ENCODE measurements at places on chromosomes 16 and 17.

DNA sequence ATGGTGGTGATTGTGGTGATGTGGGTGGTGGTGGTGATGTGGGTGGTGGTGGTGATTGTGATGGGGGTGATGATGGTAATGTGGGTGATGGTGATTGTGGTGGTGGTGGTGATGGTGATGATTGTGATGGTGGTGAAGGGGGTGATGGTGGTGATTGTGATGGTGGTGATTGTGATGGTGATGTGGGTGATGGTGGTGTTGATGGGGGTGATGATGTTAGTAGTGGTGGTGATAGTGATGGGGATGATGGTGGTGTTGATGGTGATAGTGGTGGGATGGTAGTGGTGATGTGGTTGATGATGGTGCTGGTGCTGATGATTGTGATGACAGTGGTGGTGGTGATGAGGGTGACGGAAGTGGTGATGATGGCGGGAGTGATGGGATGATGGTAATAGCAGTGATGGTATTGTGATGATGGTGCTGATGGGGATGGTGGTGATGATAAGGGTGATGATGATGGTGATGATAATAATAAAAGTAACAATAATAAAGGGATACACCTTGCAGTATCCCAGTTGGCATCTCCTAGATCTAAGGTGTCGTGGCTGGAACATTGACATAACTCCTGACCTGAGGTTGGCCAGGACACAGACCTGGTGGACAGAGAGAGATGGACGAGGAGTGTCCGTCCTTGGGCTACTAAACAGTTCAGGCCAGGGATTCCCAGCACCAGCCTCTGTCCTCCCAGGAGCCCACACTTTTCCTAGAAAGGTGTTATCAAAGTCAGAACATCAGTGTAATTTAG lies 344.5 kb downstream of the SEC14L1 start:
- no peak for DNase-seq

- DNase-seq: no peak
These were observed 37.3 kb downstream of the BCO1 start for GRCh38 chr16:81275795-81276194.

DNA sequence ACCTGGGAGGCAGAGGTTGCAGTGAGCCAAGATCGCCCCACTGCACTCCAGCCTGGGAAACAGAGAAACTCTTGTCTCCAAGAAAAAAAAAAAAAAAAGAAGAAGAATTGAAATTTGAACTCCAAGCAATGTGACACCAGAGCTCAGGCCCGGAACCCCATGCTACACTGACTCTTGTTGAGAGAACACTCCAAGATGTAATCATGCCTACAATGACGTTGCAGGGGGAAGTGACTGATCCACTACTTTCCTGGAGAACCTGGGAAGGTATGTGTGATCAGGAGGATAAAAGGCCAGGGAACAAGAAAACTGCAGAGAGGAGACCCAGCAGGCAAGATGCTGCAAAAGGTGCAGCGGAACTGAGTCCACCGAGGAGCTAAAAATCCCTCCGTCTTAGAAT lies 57.9 kb downstream of the ADCY9 start:
- no peak for DNase-seq

- DNase-seq: no peak
These were observed 39.4 kb downstream of the XPO6 start for GRCh38 chr16:28172336-28172735.

GRCh38 chr17:76528528-76529223 lies 8.8 kb downstream of the CYGB start:
- DNase-seq: no peak

DNA sequence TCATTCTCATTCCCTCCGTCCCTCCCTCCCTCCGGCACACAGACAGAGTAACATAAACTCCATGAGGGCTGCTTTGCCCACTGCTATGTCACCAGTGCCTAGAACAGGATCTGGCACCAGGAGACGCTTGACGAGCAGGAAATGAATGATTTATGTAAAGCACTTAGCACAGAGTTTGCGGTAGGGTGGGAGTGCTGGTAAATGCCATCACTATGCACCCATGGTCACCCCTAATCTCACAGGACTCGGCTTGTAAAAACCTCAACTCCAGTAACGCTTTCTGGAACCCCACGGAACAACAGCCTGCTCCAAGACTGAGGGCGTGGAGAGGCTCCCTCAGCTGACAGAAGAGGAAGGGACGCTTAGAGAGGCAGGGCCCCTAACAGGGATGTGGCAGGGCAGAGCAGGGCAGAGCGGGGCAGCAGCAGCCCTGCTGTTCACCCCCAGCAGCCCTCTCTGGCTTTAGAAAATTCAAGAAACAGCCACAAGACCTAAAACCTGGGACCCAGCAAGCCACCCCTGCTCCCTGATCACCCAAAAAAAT lies 156.9 kb downstream of the C16orf78 start:
- DNase-seq: no peak

GRCh38 chr17:15133143-15133542 lies 132.0 kb downstream of the PMP22 start:
- DNase-seq: no peak

- no peak for DNase-seq
These were observed 213.2 kb downstream of the IRX3 start for GRCh38 chr16:54073356-54073755.

DNA sequence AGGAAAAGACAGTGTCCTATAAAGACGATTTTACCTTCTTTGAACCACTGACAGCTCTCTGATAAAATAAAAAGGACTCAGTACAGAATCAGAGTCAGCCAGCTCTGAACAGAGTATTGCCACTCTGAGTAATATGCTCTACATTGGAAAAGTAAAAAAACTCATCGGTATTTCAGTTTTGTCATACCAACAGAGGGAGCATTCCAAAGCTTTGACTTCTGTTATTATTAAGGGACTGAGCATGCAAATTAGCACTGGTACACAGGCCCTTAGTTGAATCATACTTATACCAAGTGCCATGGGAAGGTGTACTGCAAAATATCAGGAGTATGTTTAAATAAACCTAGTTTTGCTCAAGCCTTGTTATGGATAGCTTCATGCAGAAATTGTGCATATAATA lies 509.0 kb upstream of the KIF2B start:
- no peak for DNase-seq

DNA sequence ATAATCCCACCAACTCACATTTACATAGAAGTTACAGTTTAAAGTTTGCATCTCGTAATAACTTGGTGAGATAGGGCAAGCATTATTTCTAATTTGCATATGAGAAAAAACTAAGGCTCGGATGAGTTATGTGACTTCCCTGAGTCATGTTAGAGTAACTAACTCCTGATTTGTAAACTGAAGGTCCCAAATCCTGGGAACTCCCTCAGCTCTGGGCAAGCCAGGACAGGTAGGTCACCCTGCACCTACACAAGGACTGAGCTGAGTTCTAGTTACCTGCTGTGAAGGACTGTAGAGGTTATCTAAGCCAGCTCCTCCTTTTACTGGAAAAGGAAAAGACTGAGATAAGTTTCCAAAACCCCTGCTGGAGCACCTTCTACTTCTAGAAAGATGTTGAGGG lies 92.1 kb upstream of the HLF start:
- DNase-seq: no peak

DNA sequence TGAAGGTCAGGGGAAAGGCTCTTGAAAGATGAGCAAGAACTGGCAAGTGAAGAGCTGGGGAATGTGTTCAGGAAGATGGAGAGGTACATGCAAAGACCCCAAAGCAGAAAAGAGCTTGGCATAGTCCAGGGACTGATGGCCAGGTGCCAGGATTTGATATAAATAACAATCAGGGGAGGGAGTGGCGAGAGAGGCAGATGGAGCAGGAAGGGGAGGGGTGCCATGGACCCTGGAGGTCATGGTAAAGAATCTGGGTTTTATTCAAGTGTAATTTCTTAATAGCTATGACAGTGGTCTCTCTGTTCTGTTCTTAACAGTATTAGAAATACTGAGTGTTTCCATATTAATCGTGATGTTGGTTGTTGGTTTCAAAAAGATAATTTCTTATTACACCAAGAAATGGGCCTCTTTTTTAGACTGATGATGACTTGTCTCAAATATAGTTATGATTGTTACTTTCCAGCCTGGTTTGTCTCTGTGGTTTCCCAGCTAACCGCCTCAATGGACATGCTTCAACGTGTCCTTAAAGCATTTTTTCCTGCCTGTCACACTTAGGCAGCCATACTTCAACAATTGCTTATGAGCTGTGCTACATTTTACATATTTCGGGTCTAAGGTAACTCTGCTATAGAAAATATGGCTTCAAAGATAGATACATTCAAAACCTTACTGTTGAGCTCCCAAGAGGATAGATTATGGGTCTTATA lies 49.4 kb downstream of the MYH10 start:
- DNase-seq: no peak
